AG04449 (cell line): ENCODE measurements at places on chromosomes 7 and 10.

- DNase-seq, result no peak
Observed at GRCh38 chr10:84478151-84478550, 149.8 kb downstream of the CCSER2 start.

DNA sequence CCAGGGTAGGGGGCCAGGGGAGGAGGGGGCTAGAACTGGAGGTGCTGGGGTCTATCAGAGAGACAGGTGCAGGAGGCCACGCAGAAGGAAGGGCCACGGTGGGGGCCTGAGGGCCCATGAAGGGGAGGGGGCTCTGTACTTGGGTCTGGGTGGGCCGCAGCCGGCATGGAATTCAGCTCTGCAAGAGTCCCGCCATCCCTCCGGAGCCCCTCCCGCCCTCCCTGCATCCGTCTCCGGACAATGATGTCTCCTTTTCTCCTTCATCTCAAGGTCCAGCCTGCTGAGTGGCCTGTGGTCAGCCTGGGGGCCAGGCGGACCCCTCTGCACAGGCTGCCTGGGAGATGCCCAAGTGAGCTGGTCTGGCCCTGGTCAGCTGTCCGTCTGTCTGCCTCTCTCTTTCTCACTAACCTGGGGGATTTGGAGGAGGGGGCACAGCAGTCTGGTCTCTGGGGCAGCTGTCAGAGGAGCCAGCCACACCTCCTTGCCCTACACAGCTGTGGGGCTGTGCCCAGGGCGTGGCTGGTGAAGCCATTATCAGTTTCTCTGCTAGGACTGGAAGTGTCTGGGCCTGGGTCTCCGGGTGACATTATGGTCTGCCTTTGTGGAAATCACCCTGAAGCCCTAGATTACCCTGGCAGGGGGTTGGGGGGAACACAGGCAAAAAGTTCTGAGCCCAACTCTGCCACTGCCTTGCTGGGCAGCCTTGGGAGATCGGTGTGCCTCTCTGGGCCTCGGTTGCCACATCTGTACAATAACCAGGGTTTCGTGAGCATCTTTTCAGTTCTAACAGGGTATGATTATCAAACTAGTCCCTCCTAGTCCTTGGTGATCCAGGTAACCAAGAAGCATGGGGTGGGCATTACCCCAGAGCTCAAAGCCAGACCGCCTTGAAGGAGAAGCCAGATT is 19.0 kb upstream of the HSPB1 start:
- no peak for DNase-seq

GRCh38 chr10:132667342-132668047 is 118.5 kb downstream of the NKX6-2 start:
- peak; percentile 28 for DNase-seq

DNA sequence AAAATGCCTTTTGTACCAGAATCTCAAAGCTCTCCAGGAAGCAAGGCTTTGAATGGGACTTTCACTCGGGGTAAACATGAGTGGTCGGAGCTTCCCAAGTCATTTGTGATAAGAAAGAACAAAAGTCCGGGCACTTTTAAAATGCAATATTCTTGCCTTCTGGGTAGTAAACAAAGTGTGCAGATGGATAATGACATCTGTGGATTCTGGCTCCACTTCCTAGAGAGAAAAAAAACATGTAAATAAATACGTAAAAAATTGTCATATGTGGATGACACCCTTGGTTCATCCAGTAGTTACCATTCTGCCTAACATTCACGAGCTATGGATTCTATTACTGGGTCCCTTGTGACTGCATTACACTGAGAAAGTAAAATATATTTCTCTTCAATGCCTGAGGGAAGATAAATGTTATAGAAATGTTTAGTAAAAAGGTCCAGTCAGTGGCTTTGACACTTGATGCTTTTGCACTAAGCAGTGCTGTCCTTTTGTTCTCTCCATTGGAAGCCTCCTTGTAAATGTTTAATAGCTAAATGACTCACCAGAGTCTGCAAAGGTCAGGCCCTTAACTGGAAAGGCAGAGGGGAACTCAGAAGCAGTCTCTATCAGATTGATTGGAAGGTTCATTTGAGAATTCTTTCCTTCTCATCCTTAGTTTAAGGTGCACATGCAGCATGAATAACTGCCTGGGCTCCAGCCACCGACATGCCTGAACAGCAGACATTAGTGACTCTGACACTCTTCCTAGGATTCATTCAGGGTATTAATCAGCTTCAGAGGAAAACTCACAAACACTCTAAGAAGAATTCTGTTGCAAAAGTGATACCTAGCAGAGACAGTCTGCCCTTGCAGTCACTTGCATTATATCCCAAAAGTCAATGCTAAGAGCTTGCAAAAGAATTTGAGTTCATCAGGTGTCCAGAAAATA is 11.7 kb upstream of the EDRF1 start:
- no peak for DNase-seq

DNA sequence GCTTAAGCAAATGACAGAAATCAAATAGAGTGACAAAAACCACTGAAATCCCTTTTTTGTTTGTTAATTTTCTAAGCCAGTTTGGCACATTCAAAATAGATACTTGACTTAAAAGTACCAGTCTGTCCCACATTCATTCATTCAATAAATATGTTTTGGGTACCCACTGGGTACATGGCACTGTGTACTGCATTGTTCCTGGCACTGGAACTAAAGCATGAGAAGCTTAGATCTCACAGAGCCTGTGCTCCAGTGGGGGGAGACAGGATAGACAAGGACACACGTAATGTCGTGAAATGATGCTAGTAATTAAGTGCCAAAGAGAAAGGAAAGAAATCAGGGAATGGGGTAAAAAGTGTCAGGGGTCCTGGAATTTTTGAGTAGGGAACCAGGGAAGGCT is 13.0 kb downstream of the MTURN start:
- DNase-seq, result no peak

GRCh38 chr7:5689118-5689517 is 92.3 kb downstream of the RNF216 start:
- DNase-seq, result no peak

- no peak for DNase-seq
Observed at GRCh38 chr10:19706904-19707303, 109.3 kb upstream of the PLXDC2 start.

DNA sequence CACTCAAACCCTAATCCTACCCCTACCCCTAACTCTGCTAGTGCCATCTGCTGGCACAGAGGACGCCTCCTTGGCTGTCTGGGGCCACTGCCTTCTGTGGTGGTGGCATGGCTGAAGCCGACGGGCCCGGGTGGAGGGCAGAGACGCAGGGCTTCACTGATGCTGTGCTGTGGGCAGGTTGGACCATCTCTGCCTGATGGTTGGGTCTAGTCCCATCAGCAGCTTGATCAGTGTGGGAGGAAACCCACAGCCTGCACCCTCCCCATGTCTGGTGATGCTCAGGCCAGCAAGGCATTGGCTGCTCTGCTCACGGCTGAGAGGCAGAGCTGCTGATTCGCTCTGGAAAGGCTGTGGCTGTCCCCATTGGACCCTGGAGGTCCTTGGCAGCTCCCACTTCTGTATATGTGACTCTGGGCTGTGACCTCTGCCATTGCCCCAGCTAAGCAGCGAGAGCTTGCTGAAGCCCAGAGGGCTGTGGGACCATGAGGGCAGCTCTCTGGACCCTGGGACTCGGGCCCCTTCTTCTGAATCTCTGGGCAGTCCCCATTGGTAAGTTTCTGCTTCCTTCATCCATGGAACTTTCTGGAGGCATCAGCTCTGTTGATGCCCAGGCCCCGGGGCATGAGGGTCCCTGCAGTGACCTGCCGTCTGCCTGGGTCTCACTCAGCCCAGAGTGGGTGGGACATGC is at the start of gene SCART1:
Gene SCART1, plus strand, starts transcription at position 430 of the 688 bp plus-strand sequence. Its CDS starts 53 bp downstream, at position 483.
- no peak for DNase-seq

DNA sequence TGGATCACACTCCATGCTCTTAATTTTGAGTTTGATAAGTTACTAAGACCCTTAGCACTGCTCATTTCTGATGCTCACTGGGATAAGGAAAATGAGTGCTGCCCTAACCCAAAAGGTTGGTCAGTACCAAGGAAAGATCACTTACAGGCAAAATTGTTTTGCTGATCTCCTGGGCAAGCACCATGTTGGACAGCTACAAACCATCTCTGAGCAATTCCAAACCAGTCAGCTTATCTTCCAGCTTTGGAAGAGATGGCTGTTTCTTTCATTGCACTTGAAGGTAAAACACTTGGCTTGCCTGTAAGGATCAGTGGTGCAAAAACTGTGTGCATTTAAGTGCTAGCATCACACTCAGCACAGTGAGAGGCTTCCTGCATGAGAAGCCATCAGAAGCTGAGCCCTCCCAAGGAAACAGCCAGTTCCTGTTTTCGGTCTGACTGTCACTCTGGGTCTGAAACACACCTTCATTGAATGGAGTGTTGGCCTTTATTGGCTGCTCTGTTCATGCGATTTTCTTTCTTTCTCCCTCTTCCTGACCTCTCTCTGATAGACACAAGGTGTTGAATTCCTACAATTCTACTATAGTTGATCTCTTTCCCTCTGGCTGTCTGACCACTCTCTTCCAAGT is 126.4 kb upstream of the GHITM start:
- no peak for DNase-seq

DNA sequence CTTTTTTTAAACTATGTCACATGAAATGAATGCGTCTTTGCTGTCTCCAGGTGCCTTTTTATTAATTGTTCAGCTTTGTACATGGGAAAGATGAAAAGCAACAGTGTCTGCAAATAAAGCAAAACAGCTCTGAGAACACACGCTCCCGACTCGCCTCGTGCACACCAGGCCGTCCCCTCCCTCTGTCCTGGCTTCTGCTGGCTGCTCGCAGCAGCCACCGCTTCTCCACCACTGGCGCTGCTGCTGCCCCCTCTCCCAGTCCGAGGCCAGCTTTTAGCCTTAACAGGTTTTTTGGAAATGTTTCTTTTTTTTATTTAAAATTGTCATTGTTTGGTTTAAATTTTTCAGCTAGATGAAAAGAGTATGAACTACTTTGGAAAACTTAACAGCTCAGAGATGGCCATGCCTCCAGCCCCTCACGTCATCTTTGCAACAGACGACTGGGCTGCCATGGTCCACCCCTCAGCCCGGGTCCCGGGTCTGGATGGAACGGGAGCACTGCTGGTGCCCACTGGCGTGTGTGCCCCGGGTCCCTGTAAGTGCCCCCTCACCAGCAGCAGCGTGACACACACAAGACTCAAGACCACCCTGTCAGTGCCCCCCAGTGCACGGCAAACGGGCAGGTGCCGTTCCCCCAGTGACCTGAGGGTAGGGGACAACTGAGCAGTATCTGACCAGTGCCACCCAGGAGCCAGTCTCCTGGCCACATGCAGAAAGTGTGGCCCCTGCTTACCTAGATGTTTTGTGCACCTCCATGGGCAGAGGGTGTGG is 415.6 kb upstream of the FOXK1 start:
- no peak for DNase-seq

GRCh38 chr7:114944745-114945625 is 23.1 kb downstream of the MDFIC start:
- DNase-seq, result peak; percentile 57

GRCh38 chr10:13306103-13306502 is 6.2 kb upstream of the PHYH start:
- DNase-seq, result no peak

GRCh38 chr10:124153023-124153826 is 59.8 kb upstream of the CHST15 start:
- peak; percentile 36 for DNase-seq

- DNase-seq, result no peak
Observed at GRCh38 chr7:40551685-40552576, 417.1 kb downstream of the SUGCT start.

DNA sequence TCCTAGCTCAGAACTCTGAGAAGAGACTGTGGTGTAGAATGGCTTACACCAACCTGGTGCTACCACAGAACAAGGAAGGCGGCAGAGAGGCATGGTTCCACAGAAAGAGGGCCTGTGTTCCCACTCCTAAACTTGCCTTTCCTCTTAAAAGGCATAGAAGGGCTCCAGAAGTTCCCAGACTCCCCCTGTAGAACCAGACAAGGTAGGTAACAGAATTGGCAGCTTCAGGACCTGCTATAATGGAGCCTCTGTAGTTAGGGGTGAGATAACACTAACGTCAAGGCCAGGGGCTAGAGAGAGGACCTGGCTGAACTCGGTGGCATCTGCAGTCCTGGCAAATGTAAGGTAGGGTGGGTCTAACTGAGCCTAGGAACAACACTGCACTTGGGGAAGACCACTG is 26.7 kb upstream of the SGMS1 start:
- DNase-seq, result no peak

- no peak for DNase-seq
Observed at GRCh38 chr7:76065016-76065612, 17.2 kb downstream of the MDH2 start.

DNA sequence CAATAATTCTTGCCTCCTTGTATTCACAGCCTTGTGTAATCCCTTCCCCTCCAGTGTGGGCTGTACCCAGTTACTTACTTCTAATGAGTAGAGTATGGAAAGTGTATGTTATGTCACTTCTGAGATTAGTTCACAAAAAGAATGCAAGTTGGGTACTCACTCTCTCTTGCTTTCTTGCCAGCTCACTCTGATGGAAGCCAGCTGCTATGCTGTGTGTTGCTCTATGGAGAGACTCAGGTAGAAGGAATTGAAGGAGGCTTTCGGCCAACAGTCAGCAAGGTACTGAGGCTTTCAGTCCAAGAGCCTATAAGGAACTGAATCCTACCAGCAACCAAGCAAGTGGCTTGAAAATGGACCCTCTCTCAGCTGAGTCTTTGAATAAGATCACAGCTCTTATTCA is 9.7 kb upstream of the BICC1 start:
- no peak for DNase-seq

GRCh38 chr7:2808891-2809665 is 35.0 kb downstream of the GNA12 start:
- no peak for DNase-seq

DNA sequence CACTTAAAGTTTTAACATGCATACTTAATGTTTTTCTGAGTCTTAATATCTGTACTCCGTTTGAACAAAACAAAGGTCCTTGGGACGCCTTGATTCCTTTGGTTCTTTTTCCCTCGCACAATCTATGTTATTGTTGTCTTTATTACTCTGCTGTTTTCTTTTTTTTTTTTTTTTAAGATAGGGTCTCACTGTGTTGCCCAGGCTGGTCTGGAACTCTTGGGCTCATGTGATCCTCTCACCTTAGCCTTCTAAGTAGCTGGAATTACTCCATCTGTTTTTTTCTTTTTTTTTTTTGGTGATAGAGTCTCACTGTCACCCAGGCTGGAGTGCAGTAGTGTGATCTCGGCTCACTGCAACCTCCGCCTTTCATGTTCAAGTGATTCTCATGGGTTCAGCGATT is 13.2 kb downstream of the MLLT10 start:
- DNase-seq, result no peak

DNA sequence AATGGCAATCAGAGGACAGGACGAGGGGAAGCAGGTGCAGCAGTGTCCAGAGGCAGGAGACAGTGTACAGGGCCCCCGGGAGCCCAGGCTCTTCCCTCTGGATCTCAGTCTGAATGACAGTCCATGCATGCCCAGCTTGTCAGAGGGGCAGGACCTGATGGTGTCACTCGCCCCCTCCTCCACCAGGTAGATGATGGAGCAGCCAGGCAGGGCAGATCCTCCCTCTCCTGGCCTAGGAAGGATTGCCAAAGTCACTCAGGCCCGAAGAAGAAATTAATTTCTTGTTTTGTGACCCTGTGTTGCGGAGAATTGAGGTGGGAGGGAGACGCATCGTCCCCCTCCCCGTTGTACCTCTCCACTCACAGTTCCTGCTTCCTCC is 4.0 kb downstream of the VSTM4 start:
- no peak for DNase-seq

- no peak for DNase-seq
Observed at GRCh38 chr7:80170445-80170844, 35.8 kb downstream of the GNAI1 start.

GRCh38 chr7:25117226-25118047 is 7.6 kb downstream of the CYCS start:
- DNase-seq, result no peak

- no peak for DNase-seq
Observed at GRCh38 chr10:107834706-107835105, 670.2 kb upstream of the SORCS1 start.

- DNase-seq, result peak; percentile 53
Observed at GRCh38 chr7:1883031-1883761, 213.1 kb downstream of the ELFN1 start.

- DNase-seq, result no peak
Observed at GRCh38 chr7:45081670-45081974, 7.1 kb downstream of the NACAD start.
